ENCODE measurements at places on chromosomes 12 and 14.

- DNase-seq: no peak
These were observed 82.4 kb downstream of the ARF6 start for GRCh38 chr14:49975276-49975675.

DNA sequence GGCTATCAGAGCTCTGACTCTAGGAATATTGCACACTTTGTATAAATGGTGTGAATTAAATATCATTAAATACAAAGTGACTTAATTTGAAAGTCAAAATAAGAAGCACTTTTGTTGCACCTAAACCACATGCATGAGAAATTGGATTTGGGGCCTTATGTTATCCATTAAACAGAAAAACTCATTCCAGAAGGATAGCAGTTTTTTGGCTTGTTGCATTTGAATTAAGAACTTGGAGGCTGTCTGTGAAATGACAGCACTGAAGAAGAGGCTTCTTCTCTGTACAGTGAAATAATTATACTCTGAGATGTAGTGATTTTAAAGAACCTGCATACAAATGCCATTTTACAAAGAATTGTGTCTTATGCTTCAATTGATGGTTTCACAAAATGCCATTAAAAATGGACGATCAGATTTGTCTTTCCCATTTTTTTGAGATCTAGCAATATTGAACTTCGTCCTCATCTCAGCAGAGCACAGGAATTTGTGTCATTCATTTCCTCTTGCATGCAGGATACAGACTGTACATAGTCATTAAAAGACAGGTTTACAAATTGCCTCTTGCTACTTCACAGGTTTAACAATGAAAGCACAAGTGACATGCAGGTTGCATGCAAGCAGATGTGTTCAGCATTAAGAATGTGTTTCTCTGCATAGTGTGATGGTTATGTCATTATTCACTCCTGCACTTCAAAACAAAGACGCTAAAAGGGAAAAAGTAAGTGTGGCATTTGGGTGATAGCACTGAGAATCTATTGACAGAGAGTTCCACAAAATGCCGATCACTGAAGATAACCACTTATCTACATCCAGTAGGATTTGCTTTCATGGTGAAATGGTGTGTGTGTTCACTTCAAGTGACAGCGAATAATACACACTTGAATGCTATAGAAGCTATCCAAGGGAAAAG, 35.9 kb upstream of the PYGL start:
- no peak for DNase-seq

GRCh38 chr12:77232045-77232444, 166.7 kb upstream of the E2F7 start:
- no peak for DNase-seq

DNA sequence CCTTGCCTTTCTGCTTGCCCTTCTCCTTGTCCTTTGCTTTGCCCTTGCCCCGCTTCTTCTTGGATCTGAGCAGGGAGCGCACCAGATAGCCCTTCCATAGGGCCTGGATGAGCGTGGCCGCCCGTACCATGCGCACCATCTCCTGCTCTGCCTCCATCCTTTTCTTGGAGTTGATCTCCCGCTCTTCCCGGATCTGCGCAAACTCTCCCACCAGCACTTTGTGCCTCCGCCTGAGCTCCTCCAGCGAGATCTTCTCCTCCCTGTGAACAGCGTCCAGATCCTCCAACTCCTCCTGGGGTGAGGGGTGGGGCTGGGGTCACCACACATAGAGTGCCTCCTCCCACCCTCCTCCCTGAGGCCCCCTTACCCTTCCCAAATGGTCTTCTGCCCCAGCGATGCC, 10.1 kb downstream of the RITA1 start:
- DNase-seq: no peak

- no peak for DNase-seq
These were observed 23.6 kb upstream of the FAM181A start for GRCh38 chr14:93903342-93904184.

DNA sequence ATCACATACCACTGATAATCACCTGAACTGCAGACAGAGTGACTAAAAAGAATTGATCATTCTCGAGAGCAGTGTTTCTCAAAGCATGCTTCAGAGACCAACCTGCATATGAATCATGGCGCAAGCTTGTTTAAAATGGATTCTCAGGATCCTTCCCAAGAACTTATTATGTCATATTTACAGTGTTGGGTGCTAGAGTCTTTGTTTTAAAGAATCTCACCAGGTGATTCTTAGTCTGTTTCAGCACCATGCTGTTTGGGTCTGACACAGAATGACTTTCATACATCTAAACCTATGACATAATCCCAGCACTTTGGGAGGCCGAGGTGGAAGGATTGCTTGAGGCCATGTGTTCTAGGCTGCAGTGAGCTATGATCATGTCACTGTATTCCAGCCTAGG, 31.3 kb upstream of the SSPN start:
- DNase-seq: no peak

GRCh38 chr14:99737451-99737951, 53.4 kb downstream of the CYP46A1 start:
- DNase-seq: no peak

- DNase-seq: no peak
These were observed 8.7 kb upstream of the SELPLG start for GRCh38 chr12:108642269-108642870.

DNA sequence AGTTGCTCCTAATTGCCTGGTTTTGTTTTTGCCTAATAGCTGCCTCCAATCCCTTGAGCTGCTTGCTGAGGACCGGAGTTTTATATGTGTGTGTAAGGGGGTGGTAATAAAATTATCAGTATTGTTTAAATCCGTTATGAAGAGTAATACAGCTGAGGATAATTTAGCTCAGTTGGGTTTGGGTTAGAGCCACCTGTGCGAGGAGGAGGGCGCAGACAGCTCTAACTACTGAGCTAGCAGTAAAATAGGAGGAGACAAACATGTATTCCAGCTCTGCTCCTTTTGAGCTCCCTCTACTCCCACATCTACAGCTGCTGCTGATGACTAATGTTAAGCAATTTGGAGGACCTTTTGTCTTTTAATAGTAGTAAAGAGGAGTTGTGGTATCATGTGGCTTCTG, 61.5 kb downstream of the SPATS2 start:
- DNase-seq: no peak

GRCh38 chr14:61620130-61620946, 75.0 kb upstream of the HIF1A start:
- DNase-seq: no peak

- no peak for DNase-seq
These were observed 155.6 kb downstream of the CAND1 start for GRCh38 chr12:67424784-67425183.

GRCh38 chr12:119020406-119021360, 39.3 kb downstream of the SRRM4 start:
- no peak for DNase-seq

DNA sequence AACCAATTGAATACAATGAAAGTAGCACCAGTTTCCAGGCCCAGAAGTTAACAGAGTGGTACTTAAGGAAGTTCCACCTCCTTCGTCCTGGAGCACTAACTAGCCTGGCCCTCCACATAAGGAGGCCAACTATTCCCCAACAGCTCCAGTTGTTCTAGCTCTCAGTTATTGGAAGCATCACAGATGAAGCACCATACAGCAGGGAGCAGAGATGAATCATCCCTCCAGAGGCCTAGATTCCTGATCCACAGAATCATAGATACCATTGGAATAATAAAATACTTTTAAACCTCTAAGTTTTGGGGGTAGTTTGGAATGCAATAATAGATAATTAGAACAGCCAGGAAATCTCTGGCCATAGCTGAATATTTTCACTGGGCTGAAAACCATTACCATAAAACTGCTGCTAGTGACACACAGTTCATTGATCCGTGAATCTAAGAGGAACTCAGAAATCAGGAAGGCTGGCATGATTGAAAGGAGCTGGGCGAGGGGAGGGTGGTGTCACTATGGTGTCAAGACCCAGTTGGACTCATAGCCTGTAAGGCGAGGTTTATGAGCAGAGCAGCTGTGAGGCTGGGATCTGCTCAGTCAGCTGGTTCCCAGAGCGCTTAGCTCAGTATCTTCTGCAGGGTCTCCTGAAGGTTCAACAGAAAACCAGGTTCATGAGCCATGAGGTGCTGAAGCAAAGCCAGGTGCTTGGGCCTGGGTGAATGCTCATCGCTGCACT, 371.4 kb upstream of the TMTC1 start:
- no peak for DNase-seq

DNA sequence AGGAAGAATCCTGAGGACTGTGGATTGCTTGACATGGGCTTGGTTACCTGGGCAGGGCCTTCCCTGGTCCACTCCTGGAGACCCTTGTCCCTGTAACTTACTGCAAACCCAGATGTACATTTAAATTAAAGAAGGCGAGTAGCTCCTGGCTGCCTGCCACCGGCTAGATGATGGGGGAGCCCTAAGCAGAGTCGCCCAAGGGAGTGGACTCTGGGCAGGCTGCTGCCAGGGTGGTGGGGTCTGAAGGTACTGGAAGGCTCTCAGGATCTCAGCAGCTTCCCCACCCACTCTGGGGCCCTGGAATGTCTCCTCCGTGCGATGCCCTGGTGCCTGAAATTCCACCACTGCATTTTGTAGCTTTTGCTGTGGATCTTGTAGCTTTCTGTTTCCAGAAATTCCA, 74.7 kb downstream of the FBXL14 start:
- DNase-seq: no peak

DNA sequence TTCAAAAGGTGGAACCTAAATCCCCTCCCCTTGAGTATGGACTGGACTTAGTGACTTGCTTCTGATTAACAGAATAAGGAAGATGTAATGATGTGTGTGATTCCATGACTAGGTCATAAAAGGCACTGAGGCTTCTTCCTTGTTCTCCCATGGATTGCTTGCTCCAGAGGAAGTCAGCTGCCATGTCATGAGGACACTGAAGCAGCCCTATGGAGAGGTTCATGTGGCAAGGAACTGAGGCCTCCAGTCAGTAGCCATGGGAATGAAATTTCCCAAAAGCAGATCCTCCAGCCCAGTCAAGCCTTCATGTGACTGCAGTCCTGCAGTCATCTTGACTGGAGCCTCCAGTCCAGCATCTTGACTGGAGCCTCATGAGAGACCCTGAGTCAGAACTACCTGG, 10.7 kb downstream of the TMBIM4 start:
- no peak for DNase-seq

DNA sequence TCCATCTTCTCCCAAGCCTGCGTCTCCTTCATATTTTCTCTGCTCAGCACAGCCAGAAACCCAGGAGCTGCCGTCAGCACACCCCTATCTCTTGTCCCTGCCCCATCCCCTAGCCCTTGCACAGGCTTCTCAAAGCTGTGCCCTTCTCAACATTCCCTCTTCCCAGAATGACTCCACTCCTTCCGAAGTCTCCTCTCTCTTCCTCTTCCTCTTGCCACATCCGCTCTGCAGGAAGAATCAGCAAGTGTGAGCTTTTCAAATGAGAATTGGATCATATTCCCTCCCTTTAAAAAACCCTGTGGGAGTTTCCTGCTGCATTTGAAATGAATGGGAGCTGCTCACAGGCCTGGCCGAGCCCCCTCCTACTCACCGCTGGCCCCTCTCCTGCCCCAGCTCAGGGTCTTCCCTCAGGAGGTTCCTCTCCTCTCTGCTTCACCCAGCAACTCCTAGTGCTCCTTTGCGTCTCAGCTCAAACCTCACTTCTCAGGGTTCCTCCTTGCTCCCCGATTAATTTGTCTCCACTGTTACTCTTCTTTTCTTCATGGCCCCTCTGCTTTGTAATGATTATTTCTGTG, 528.5 kb upstream of the CCDC196 start:
- no peak for DNase-seq

DNA sequence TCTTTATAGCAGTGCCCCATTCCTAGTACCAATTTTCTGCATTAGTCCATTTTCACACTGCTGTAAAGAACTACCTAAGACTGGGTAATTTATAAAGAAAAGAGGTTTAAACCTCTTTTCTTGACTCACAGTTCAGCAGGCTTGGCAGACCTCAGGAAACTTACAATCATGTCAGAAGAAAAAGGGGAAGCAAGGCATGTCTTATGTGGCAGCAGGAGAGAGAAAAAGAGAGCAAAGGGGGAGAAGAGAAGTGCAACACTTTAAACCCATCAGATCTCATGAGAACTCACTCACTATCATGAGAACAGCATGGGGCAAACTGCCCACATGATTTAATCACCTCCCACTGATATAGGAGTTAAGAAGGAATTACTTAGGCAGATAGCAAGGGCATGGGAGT, 101.6 kb upstream of the PLEKHG7 start:
- DNase-seq: no peak

DNA sequence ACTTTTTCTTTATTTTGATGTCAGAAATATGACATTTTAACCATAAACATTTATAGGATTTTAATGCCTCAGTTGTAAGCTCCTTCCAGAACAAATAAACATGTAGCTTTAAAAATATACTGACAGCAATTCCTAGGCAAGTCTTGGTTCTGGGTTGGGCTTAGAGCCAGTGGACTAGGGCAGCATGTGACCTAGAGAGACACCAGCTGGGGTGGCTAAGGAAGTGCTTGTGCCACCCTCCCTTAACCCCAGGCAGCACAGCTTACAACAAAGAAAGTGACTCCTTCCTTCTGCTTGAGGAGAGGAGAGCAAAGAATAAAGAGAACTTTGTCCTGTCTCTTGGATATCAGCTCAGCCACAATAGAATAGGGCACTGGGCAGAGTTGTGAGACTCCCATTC, 61.6 kb upstream of the KTN1 start:
- no peak for DNase-seq

DNA sequence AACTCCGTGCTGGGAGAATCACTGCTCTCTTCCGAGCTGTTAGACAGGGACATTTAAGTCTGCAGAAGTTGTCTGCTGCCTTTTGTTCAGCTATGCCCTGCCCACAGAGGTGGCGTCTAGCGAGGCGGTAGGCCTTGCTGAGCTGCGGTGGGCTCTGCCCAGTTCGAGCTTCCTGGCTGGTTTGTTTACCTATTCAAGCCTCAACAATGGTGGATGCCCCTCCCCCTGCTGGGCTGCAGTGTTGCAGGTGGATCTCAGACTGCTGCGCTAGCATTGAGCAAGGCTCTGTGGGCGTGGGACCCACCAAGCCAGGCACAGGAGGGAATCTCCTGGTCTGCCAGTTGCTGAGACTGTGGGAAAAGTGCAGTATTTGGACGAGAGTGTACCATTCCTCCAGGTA, 43.7 kb downstream of the GPR137C start:
- DNase-seq: no peak

DNA sequence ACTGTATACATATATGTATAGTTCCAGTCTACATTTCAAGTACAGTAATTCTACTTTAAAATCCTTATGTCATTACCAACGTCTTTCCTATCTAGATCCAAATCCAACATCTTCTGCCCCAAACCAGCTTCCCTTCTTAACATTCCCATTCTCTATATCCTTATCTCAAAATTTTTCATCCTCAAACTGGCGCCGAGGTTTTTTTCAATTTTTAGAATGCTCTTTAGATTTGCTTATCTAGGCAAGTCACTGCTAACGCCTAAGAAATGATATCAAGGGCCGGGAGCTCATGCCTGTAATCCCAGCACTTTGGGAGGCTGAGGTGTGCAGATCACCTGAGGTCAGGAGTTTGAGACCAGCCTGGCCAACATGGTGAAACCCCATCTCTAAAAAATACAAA, 48.3 kb downstream of the RIMKLB start:
- DNase-seq: no peak

DNA sequence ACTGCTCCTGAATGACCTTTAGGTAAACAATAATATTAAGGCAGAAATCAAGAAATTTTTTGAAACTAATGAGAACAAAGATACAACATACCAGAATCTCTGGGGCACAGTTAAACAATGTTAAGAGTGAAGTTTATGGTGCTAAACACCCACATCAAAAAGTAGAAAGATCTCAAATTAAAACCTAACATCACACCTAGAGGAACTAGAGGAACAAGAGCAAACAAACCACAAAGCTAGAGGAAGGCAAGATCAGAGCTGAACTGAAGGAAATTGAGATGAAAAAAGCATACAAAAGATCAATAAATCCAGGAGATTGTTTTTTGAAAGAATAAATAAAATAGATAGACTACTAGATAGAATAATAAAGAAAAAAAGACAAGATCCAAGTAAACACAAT, 7.2 kb downstream of the OR8S1 start:
- DNase-seq: no peak

Measured in type B pancreatic cell (in vitro differentiated cells).